Activated T-cell treated with anti-CD3 and anti-CD28 coated beads, Interleukin-2, amount 50 U/mL, for 24 hours (primary cell): ENCODE measurements at places on chromosomes 12 and 14.

GRCh38 chr12:102631274-102631673, 150.9 kb upstream of the IGF1 start:
- DNase-seq: no peak

GRCh38 chr12:78864870-78865463, 393 bp downstream of the SYT1 start:
- no peak for DNase-seq

GRCh38 chr12:104637604-104638003, 180.9 kb downstream of the CHST11 start:
- no peak for DNase-seq

DNA sequence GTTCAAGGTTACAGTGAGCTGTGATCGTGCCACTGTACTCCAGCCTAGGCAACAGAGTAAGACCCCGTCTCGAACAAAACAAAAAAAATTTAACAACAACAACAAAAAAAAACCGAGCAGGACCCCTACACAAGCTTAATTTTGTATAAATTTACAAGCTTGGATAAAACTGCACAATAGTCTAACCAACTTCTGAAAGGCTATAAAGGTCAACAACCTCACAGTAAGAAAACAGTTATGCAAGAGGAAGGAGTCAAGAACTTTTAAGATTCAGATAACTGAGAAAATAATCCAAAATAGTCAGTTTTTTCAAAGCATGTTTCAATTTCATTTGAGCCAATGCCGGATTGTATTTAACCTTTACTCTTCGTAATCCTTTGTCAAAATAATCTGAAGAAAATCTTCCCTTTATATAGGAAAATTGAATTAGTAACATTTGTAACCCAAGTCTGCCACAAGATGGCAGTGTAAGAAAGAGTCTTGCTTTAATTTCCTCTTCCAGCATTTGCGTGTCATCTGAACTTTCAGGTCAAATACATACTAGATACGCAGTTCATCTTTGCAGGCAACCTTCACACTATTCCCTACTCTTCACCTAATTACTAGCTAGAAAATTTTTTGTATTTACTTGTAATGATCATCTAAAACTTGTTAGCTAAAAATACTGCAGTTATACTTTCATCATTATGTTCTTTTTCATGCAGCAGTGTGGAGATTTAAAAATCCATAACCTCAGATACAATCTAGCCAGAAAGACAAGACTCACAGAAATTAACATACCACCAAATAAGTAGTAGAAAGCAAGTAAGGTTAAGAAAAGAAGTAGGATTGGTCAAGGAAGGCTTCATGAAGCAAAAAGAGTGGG, 5.8 kb downstream of the CCNB1IP1 start:
- no peak for DNase-seq

DNA sequence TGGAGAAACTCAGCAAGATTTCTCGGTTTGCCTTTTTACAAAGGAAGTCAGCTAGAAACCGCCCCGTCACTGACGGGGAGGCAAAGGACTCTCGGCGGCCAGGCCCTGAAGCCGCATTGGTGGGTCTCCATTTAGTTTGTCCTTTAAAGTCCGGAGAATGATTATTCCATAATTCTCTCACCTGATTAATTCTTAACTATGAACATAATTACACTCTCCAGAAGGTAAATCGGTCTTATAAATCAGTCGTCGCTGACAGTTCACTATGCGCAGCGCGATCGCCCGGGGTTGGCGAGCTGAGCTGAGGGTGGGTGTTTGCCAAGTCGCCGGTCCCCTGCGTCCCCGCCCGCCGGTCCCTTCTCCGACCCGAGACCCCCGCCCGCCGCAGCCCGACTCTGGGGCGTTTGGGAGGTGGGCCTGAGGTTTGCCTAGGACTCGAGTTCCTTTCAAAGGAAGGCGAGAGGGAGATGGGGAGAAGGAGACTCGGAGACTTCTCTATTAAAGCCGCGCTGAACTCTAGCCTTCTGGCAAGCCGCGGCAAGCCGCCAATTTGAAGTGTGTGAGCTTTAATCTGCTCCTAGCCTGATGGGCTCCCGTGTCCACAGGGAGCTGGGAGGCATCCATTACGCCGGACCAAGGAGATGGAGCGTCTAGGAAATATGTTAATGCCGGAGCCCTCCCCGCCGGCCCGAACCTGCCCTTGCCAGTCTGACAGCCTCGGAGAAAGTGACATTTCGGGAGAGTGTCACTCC, 392.9 kb downstream of the NOVA1 start:
- DNase-seq: no peak

- DNase-seq: no peak
Measured at GRCh38 chr12:61043838-61044237, 1216.4 kb upstream of the USP15 start.

DNA sequence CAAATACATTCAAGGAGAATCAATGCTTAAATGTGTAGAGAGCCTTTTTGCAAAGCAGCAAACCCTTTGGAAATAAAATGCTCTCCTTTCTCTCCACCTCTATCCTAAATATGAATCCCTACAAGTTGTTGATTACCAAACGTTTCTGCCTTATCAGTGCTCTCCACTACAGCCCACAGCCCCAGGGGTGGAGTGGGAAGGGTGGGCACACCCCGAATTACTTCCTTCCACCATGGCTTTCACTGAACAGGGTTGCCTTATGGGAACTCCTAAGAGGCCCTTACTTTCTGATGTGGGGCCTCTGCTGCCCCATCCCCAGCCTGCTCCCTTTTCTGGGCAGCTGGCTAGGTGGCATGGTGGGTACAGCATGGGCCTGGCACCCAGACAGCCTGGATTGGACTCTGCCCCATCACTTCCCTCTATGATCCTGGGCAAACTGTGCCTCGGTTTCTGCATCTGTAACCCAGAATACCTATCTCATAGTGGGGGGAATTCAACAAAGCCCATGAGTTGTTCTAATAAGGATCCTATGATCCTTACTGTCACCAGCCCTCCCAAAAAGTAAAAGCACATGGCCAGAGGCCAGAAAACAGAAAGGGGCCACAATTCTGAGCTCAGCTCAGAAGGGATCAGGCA, 16.1 kb downstream of the AK7 start:
- no peak for DNase-seq

DNA sequence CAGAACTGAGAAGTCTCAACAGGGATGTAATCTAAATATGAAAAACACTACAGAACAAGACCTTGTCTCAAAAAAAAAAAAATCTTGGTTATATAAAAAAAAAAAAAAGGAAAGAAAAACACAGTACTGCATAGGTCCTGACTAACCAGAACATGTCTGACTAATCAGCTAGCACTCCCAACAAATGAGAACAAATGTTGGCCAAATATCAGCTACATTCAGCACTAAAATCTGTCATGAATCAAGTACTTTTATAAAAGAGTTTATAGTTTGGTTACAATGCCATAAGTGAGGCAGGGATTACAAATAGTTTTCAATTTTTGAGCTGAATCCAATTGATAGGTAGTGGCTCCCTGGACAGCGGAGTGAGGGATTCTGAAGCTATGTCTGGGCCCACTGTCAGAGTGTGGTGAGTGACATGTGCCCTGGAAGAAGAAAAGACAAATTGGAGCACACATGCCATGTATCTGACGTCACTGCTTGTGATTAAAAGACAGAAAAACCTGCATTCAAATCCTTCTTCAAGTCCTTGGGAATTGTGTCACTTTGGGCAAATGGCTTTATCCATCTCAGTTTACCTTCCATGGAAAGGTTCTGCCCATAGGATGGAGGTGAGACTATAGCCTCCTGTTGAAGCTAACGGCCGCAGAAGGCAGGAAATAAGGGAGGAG, 5.6 kb upstream of the FAM234B start:
- DNase-seq: no peak

DNA sequence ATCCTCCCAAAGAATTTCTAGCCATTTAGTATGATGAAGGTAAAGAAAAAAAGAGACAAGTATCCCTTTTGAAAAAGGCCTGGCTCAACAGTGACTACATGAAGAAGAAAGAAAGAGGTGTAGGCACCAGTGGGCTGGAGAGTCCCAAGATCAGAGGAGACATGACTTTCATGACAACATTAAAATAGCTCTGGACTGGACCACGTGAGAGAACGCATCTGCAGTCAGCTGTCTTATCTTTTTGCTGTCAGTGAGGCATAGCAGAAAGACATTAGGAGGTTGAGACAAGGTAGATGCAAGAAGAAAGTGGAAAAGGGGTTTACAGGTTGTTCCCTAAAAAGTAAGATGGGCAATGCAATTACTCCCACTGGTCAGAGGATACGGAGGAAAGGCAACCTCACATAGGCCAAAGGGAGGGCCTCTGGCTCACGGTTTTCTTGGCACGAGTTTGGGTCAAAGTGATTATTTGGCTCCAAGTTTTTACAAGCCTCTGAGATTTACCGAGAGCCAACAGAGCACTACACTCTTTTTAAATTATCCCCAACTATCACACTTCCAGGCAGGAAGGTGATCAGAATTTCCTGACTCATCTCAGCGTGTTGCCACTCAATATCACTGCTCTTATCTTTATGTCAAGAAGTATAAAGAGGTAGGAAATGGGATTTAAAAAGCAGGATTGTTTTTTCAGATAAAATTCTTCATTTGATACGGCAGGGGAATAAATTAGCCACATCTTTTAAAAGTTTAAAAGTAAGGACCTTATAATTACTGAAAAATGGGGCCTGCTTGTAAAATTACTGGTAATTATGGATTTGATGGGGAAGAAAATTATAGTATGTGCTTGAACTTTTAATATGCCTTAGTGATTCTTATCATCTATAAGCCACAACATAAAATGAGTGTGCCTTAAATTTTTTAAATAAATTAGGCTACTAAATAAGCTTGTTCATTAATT, 29.2 kb downstream of the TMTC1 start:
- no peak for DNase-seq

- no peak for DNase-seq
Measured at GRCh38 chr12:41013881-41014642, 174.1 kb upstream of the PDZRN4 start.

GRCh38 chr12:325906-326305, 63.2 kb downstream of the KDM5A start:
- no peak for DNase-seq

GRCh38 chr14:103858063-103858781, 10.8 kb upstream of the PPP1R13B start:
- DNase-seq: no peak

DNA sequence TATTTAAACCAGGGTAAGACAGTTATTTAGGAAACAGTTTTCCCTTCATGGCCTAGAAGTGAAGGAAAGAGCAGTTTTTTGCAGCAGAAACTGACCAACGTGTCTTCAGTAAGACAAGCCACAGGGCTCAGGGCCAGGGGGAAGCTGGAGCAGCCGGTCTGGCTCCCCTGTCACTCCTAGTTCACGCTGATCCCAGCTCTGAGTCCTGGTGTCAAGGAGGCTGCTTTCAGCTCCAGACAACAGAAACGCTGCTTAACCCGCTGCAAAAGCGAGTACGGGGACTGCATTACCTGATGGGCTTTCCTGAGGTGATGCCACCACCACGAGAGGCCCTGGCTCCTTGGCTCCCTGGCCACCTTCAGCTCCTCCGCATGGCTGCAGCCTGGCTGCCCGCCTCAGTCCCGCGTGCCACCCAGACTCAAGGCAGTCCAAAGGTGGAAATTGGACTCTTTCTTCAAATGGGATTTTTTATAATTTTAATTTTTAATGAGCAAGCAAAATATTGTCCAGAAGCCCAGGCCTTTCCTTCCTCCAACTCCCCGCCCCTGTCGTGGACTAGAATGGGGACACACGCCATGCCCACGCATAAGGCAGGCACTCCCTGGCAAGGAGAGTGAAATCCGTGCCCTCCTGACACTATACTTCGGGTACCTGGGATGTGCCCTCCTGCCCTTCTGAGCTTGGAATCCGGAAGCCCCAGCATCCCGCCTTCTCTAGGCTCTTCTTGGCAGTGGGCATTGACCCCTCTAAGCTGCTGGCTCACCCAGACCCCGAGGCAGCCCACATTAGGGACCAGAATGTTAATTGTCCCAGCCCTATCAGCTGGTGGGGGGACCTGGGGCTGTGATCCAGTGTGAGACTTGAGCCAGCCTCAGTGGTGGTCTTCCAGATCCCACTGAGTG, 85.0 kb downstream of the PAPOLA start:
- DNase-seq: no peak

DNA sequence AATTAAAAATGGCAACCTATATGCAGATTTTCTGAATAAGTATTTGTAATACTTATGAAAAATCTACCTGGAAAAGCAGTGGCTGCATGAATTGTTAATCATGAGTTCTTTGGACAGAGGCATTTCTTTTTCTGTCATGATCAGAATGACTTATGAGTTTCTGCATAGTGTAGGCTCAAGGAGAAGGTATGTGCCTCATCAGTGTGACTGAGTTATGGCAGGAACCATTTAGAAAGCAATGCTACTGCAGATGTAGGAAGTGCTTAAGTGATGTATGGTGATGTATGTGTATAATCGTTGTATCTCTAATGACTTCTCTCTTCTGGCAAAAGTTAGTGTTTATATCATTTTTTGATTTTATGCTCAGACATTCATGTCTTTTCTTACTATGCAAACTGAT, 816.4 kb upstream of the FBXO33 start:
- no peak for DNase-seq

- DNase-seq: no peak
Measured at GRCh38 chr14:29410581-29410980, 517.1 kb downstream of the PRKD1 start.

DNA sequence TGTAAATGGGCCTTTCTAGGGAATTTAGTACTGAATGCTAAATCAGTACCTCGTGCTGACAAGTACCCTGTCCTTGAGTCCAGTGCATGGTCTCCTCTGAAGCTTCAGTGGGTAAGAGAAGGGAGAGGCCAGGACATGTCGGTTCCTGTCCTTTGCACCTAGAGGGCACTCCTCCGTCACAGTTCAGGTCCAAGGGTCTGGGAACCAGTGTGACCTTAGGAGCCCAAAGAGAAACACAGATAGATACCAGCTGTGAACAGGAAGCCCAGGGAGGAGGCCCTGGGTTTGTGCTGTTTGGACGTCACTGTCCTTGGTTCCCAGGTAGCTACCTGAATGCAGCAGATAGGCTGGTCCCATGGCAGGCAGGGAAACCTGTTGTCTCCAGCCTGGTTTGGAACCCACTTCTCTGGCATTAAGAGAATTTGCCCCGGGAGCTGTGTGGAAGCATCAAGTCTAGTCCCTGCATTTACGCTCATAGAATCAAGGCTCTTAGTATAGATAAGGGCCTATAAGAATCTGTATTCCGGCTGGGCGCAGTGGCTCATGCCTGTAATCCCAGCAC, 3.9 kb upstream of the FGF23 start:
- DNase-seq: no peak

DNA sequence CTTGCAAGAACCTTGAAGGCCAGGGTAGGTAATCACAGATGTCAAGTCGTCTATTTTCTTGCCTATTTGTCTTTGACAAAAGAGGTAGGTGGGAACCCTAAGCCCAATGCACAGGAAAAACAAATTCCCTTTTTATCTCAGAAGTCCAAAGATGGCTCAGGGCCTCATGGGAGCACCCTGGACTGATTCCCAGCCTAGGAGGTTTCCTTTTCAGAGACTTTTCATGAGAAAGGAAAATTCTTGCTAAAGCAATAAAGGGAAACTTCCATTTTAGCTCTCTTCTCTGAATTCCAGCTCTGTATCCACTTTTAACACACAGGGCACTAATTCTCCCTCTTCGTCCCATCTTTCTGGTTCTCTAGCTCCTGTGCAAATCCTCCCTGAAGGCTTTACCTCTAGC, 1.2 kb downstream of the ZNF641 start:
- DNase-seq: no peak
